ENCODE measurements at places on chromosomes 16 and 17. TPM values are rescaled to one million over a fixed set of nuclear protein-coding genes. Genes with fewer than 3 reads are reported as not detected.

GRCh38 chr16:88595921-88596320, 25.7 kb downstream of the ZC3H18 start:
- DNase-seq = no peak

GRCh38 chr17:55607731-55608341, 96.6 kb upstream of the SMIM36 start:
- DNase-seq = no peak

DNA sequence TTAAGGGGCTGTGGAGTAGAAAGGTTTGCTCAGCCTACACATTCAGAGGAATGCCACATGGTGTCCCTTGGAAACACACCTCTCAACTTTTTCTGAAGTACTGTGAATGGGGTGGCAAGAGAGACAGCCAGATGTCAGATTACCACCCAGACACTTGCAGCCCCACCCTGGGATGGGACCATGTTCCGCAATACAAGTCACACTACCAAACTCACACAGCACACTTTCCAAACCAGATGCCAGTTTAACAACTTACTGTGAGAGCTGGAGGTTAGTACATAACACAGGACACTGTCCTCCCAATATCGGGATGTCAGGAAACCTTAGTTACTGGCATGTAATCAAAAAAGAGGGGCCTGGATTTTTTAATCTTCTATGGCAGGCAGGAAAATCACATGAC, 7.9 kb downstream of the USP7 start:
- no peak for DNase-seq

Gene CEMP1
- total RNA-seq = 0.96 TPM

DNA sequence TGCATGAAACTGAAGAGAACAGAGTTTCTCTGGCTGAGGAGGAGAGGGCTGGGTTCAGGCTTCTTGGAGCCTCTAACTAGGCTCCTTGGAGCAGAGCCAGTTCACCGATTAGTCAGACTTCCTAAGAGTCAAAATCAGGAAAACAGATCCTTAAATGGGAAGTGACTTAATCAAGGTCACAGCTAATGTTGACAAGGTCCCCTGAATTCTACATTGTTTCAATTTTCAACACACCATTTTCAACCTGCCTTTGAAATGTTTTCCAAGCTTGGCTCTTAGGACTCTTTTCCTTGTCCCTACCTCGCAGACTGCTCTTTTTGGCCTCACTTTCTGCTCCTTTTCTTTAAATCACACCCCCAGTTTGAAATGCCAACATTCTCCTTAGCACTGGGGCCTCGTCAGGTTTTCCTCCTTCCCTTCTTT, 16.3 kb downstream of the MYL4 start:
- DNase-seq = peak; percentile 82

GRCh38 chr17:81665205-81666091, 957 bp downstream of the OXLD1 start:
- DNase-seq = no peak

GRCh38 chr16:77919761-77920415, 102.5 kb upstream of the CLEC3A start:
- no peak for DNase-seq

DNA sequence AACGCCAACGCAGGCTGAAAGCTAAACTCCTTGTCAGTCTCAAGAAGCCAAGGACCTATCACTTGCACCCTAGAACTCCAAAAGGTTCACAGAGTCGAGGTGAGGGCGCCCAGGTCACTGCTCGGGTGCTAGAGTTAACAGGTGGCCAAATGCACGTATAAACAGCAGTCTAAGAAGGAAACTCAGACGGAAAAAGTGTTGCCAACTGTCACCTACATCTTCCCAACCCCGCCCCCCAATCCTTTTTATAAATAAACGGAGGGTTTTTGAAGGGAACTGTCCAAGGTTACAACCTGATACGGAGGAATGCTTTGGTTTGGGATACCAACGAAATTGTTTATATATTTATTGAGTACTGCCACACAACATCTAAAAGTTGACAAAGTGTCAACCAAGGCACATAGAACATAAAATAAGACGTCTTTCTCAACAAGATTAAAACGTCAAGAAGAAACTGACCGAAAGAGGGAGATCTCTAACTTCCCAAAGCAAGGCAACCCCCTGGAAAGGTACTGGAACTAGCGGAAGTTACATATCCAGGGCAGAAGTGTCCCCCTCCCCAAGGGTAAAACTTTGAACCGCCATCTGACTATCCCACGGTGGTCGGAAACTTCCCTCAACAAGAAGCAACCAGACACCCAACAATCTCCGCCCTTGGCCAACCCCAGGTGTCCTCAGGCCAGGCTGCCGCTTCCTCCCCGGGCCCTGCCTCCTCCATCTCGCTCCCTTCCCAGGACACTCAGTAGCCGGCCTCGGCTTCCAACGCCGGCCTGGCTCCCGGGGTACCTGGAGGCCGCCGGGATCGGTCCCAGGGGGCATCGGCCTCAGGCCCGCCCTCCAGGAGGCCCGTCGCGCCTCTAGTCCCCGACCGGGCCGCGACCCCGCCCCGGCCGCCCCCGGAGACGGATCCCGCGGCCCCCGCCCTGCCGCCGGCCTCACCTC, 982 bp downstream of the SPAG9 start:
- peak; percentile 67 for DNase-seq

Gene RBFOX1
- total RNA-seq = 3.1 TPM

- DNase-seq = peak; percentile 25
These were observed 332.0 kb downstream of the CBLN1 start for GRCh38 chr16:48949636-48950035.

DNA sequence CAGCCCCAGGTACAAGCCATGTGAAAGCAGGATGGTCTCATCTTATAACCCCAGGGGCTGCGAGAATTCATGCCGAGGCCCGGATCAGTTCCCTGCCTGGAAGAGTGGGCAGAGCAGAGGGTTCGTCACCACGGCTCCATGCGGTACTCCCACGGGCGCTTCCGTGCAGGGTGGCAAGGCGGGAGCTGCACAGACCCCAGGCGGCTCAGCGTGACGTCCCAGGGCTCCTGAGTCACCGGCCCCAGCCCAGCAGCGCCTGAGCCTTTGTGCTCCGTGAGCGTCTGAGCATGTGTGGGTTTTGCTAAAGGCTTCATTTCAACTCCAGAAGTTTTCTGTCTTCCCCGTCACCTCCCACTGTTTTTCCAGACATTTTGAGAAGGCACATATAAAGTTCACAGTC, 71.2 kb upstream of the CHMP6 start:
- DNase-seq = no peak

Gene MT1F
- 6.5 TPM for total RNA-seq

DNA sequence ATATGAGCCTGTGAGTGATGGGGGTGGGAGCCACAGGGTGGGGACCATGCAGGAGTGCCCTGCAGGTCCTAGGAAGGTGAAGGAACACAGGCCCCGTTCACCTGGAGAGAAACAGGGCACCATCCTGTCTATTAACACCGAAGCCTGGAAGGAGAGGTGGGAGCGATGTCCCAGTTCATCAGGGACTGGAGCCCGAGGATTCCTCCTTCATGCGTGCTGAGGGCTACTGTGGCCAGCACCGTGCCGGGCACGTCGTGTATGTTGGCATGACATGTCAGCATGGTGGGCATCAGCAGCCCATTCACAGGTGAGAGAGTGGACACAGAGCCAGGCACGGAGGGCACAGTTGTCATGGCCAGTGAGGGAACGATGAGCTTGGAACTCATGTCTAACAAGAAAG, 1.4 kb downstream of the WFIKKN2 start:
- DNase-seq = no peak

DNA sequence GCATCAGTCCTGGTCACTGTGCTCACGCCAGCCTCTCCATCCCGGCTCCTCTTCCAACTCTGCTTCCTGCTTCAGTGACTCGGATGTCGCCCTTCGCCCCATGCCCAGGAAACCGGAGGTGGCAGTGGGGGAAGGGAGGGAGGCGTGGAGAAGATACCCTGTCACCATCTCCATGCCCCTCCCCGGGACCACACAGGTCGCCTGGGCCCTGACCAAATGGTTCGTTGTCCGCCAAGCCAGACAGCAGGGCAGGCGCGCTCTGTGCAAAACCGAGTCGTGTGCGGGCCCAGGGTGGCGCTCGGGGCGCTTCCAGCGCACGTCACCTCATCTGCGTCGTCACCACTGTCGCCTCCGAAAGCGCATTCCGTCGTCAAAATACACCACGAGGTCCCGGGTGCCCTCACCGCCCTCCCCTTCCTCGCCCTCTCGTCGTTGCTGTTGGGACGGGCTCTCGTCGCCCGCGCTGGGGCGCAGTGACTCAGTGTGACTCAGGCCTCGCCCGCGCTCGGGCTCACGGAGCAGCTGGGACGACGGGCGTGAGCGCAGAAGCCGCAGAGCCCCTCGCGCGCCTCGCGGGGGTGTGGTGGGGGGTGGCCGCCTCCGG, 39.2 kb downstream of the ZNF778 start:
- DNase-seq = no peak

DNA sequence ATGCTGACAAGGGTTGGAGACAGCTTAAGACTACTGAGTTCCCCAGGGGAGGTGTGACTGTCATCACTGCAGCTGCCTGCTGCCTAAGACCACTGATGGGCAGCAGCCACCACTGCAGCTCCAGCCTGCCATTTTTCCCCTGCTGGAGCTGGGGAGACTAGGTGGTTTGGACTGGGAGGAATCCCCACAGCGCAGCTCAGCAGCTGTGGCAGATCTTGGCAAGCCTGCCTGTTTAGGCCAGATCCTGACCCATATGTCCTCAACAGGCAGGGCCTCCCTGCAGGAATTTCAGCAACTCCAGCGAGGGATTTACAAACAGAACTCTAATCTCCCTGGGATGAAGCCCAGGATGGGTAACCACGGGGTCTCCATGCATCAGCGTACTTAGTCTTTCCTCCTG, 356.4 kb upstream of the TOM1L1 start:
- peak; percentile 91 for DNase-seq

- DNase-seq = no peak
These were observed 15.1 kb upstream of the CD300LD start for GRCh38 chr17:74607221-74607620.

- DNase-seq = no peak
These were observed 31.7 kb upstream of the KDM8 start for GRCh38 chr16:27171584-27171983.
